ENCODE measurements at places on chromosomes 1 and 21.
A peak's percentile ranks its signal among the peaks of the same experiment; 100 is the strongest.

DNA sequence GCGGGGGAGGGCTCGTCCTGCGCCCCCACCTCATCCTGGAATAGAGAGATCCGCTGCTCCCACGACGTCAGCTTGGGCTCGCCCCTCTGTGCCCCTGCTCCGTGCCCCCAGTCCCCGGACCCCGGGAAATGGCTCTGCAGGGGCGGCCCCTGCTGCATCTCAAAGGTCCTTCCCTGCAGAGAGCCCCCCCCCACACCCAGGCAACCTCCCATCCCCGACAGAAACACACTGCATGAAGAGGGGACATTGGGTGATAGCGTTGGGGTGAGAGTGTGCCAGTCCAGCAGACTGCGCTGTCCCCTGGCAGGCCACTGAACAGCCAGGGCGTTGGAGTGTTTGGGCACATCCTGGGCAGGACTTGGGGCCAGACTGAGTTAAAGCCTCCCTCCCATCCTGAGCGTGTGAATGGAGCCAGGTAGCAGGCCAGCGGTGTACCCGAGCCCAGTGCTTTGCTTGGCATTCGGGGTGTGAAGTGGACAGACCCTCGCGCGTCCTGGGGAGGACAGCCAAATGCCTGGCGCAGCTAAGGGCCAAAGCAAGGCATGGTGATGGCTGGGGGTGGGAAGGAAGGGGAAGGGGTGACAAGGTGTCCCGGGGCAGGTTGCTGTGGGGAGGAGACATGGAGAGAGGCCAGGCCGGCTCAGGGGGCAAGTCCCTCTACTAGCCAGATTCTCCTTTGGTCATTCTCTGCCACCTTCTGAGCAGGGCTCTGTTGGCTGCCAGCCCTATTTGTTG is 633 bp upstream of the ETNK2 start:
- DNase-seq, result no peak

DNA sequence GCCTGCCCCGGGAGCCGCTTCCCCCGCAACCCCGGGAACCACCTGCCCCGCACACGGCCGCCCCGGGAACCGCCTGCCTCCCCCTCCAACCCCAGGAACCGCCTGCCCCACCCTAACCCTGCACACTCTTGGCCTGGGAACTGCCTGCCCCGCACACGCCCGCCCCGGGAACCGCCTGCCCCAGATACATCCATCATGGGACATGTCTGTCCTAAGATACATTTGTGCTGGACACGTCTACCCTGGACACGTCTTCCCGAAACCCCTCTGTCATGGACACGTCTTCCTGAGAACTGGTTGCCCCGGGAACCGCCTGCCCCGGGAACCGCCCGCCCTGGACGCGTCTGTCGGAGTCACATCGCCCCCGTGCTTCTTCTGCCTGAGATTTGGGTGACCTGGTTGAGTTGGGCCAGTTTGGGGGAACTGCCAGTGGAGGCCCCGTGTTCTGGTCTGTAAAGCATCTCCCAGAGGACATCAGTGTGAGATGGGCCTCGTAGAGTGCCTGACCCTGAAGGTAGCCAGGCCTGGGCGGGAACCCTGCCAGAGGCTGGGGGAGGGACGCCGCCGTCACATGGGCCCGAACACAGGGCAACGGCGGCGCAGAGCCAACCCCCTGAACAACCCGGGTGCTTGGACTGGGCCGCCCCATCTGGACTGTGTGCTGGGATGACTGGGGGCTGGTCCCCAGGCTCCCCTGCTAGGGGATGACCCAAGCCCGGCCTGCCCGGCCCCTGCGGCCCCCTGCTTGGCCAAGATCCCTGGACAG is 3.6 kb downstream of the PERM1 start:
- DNase-seq, result no peak

DNA sequence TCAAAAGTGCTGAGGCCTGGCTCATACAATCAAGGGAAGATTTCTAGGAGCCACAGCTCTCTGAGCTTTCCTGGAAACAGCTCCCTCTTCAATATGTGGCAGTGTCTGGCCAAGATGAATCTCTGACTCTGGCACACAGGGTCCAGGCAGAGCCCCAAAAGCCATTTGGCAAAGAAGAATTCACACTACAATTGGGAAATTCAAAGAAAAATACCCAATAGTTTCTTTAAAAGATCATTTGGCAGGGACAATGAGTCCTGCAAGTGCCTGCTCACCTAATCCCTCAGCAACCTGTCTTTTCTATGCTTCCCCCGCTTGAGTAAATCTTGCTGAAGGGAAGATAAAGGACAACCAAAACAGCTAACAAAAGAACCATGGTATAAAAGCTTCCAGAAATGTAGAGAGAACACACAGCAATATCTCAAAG is 124.6 kb downstream of the TGFBR3 start:
- peak; percentile 27 for DNase-seq

DNA sequence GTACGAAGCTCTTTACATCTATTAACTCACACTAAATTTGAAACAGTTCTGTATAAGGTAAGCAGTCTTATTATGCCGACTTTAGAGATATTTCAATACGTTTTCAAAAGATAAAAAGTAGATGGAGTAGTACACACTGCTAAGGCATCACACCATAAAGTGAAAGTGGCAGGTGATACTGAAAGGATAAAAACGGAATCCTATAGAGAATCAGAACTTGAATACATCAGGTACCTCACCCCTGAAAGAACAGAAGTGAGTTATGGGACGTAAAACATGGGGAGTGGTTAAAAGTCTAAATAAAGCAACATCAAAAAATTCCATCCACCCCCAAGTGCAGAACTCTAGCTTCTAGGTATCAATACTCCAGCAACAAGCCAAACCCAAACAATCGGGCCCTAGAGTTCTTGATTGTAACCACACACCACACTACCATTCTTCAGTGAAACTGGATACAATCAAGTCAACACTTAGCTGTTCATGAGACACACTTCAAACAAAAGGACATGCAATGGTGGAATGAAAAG is 142.6 kb downstream of the SMYD3 start:
- DNase-seq, result no peak

DNA sequence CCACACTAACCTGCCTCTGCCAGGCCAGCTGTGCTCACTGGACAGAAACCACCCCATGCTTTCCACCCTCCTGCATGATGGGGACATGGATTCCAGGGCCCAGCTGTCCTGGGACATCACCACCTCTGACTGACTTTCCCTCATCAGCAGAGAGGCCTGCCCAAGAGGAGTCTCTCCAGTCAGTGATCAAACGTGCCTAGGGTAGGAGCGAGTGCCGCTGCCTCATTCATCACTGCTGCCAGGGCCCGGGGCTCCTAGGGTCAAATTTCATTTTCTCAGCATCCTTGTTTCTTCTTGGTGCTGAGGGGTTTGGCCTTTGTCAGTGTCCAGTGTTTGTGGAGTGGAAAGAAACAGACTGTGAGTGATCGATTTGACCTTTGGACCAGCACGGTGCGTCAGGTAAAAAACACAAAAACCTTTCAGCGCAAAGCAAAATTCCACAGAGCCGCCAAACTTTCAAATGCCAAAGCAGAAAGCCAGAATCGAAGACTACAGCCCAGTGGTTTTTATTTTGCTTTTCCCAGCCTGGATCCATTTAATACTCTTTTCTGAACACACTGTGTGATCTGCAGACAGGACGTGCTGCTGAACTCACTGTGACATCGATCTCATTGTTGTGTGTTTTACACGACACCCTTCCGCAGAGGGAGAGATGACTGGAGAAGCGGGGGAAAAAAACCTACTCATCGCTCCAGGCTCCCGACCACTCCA is 43.2 kb downstream of the CAPN8 start:
- no peak for DNase-seq
